ENCODE measurements at places on chromosomes 5 and 9.
A peak's percentile ranks its signal among the peaks of the same experiment; 100 is the strongest.

DNA sequence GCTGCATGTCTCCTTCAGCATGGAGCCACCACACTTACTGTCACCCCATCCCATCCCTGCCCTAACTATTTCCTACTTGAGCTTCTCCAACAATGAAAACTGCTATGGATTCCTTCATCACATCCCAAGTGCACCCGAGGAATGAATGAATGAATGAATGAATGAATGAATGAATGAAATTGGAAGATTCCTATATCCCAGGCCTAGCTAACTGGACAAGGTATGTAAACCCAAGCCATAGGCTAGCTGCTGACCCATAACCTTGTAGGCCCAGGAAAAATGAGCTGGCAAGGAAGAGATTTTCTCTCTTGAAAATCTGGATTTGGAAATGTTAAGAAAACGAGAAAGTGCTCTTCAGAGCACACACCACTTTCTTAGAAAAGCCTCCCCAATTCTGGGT, 97.4 kb downstream of the GABBR2 start:
- no peak for DNase-seq

- no peak for DNase-seq
These were observed 359.8 kb upstream of the FAM174A start for GRCh38 chr5:100175346-100175745.

DNA sequence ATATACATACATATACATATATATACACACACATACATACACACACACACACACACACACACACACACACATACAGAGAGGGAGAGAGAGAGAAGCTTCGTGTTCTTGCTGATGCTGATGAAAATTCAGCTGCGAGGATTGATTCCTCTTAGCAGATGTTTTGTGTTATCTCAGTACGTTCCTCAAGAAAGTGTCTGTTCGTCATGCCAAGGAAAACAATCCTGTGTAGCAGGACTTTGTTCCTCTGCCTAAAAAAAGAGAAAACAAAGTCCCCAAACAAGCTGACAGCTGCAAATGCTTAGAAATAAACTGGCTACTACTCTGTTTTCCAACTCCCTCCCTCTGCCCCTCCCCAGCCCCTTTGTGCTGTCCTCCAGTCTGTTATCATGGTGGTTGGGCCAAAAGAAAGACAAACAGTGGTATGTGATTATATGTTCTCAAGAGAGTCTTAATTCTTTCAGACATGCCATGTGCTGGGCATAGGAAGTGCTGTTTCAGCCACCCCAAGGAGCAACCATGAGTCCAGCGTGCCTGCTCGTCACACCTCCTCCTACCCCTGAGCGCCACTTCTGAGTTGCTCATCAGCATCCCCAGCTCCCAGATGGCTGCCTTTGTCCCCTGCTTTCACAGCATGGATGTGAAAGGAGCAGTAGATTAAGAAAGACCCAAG, 71.5 kb upstream of the EQTN start:
- DNase-seq, result no peak

DNA sequence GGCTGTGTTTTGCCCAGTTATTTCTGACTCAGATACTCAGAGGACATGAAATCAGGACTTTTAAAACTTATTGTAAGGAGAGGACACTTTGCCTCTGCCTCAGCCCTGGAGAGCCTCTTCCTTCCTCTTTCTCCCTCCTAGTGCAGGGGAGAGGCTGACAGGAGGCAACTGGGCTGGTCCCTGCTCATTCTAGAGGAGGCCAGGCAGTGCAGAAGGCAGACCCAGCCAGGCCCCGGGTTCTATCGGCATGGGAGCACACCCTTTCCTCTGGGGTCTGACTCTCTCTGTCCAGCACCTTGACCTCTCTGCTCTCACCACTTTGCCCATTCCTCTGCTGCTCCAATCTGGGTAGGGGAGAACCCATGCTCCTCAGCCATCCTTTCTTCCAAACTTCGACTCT, 16.0 kb upstream of the SMIM32 start:
- DNase-seq, result no peak

DNA sequence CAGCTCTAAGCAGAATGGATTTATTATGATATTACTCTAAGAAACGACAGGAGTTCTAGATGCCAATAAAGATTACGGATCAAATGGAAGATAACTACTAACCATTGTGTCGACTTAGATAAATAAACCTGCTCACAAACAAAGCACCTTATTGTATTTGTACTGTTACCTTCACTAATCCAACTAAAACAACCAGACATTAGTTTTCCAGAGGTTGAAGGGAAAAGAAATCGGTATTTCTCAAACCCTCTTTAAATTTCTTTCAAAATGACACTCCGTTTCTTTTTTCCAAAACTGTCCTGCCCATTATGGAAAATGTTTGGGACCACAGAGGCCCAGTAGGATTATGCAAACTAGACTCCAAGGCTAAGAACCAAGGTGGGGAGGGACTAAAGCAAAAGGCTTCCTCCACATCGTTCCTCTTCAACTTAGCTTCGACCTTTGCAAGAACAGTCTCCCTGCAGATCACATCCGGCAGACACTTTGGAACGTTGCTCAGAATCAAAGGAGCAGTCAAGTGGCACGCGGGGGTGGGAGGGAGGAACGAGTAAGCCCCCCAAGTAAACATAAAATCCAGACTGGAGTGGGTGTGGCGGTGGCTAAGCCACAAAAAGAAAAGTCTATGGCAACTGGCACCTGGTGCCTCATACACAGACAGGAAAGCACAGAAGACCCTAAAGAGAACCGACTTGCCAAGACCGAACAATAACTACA, 2.7 kb downstream of the MLLT3 start:
- no peak for DNase-seq

DNA sequence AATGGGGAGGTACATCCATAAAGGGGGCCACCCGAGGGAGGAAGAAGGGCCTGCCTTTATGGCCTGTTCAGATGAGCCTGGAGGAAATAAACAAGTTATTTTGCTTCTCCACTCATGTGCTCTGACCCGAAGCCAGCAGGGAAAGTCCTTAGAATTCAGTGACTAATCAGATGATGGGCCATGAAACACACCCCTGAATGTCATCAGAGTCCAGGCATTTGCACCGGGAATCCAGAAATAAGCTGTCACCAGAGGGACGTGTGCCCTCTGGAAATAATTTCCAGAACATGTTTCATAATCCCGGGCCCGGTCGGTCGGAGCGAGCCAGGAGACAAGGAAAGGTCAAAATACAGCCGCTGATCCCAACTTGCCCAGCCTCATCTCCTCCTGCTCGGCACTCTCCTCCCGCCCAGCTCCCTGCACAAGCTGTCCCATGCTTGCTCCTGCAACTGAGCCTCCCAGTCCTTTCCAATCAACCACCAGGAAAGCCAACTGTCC, 73.6 kb upstream of the ZNF622 start:
- no peak for DNase-seq

DNA sequence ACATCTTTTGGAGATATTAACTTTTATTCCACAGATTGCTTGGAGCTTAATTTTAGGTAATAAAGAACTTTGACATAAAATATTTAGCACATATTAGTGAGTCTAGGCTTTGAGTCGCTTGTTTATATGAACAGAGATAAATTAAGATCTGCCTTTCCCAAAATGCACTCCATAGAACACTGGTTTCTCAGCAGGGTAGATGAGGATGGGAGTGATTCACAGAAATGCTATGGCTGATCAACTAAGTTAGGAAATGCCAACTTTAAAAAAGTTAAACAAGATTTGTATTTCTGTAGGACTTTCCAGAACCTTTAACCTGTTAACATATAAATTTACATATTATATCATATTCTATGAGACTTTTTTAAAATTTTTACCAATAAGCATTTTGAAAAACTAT, 65.2 kb downstream of the STARD4 start:
- no peak for DNase-seq

DNA sequence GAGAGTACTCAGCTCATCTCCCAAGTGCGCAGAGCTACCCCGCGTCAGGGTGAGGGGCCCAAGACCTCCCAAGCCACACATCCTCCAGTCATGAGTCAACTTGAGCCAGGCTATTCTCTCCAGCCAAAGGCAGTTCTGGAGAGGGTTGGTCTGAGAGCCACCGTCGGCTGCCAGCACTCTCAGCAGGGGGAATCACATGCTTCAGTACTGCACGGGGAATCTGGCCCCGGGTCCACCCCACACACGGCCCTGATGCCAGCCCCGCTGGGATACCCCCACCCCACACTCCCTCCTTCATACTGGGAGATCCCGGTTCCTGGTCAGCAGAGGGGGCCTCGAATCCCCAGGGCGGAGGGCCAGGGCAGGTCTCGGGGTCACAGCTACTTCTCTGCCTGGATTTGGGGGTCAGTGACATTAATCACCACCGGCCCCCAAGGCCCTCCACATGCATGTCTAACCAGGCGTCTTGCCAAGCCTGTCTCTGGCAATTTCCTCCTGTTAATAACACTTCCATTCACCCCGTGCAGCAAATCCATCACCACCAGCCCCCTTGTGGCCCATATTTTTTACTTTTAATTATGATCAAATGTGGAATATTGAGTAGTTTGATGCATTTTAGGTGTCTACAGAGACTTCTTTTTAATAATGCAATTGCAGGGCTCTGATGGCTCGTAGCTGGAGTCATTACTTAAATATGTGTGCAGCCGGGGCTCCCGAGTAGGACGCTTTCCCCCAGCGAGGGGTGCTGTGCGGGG, 102.9 kb upstream of the PPP1R26 start:
- no peak for DNase-seq

DNA sequence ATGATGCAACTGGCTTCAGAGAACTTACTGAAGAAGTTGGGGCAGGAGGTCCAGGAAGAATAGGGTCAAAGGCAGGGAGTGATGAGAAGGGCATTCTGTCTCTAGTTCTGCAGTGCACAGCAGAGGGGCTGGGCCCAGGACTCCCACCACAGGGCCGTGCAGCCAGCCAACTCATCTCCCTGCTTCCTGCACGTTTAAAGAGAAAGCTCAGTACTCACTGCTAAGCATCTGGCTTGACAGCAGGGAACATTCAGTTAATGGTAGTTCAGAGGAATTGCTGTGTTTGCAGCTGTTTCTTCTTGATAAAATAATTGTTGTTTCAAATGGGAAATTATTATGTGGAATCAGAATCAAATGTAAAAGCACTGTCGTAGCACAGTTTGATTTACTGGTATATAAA, 25.6 kb upstream of the SCAMP1 start:
- no peak for DNase-seq

- DNase-seq, result no peak
These were observed 291.9 kb upstream of the IRX1 start for GRCh38 chr5:3303777-3304176.

DNA sequence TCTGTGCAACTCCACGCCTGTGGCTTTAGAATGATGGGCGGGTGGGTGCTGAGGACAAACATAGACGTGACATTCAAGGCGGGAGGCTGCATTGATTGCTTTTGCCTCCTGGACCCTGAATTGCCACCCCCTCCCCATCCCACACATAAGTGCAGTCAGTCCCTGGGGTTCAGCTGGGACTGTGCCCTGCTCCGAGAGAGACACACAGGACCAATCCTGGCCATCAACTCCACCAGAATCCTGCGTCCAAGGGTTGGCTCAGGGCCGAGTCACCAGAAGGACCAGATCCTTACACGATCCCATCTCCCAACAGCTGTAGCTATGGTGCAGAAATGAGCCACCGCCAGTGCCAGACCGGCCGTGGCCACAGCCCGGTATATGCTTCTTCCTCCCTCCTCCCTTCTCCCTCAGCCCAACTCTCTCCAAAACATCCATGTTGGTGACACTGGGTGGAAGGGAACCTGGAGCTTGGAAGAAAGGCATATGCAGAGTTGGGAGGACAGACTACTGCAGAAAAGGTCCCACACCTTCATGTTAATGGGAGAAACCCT, 27.4 kb downstream of the IRX2 start:
- DNase-seq, result no peak

GRCh38 chr5:27598576-27598975, 560.2 kb upstream of the CDH9 start:
- DNase-seq, result no peak

DNA sequence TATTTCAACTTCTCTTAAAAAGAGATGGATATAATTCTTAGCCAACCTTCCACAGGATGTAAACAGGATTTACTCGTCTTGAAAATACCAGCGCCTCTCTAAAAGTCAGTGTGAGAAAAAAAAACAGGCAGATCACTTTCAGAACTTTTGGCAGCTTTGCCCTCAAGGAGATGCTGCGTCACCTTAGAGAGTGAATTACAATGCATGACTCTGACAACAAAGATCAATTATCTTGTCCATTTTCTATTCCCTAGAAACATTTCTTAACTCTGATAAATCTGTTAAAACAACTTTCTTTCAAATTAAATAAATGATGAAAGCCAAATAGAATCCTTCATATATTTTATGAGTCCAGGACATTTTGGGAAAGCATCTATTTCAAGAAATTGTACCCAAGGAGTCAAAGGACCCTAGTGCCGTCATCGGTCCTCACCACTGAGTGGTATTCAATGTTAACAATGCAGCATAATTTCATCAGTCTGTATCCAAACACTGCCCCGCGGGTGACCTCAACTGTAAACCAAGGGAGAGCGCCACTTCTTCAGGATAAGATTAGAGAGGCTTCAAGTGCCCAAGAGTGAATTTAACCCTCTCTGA, 536.0 kb downstream of the PDE4D start:
- DNase-seq, result peak; percentile 77

DNA sequence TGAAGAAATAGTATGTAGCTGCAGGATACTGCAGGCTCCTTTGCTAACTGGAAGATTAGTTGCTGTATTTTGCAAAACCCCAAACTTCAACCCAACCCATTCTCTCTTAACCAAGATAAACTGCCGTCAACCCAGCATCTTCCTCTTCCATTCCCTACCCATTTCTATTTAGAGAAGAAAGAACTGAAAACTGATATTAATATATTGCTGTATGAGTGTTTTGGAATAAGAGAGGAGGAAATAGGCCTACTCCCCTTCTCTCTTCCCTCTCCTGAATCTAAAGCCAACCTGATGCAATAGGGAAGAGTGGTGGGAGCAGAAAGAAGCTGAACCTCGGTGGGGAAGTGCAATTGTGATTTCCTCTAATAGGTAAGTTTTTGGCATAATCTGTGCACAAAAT, 83.7 kb downstream of the TMEM215 start:
- no peak for DNase-seq

All from retinal pigment epithelial cell (primary cell).